Astrocyte of the spinal cord (primary cell): ENCODE measurements at places on chromosomes 2 and 18.

DNA sequence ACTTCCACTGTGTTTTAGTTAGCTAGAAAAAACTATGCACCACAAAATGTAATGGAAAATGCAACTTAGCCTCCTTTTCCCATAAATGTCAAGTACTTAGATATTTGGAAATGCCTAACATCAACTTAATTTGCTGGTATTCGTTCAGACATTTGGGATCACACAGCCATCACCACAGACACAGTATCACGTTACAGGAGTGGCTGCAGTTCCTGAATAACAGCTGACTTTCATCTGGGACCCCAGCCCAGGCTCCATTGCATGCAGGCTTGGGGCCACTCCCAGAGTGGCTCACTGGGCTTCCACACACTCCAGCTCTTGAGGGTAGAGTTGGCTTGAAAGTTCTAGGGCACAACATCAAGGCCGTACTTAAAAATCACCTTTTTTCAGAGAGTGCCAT is 9.3 kb downstream of the TMEM182 start:
- peak; percentile 23 for DNase-seq

GRCh38 chr18:11293794-11294193 is 144.4 kb upstream of the PIEZO2 start:
- DNase-seq: no peak

- DNase-seq: no peak
Measured at GRCh38 chr18:2451556-2451955, 119.7 kb downstream of the METTL4 start.

GRCh38 chr18:75502286-75502685 is 74.8 kb upstream of the SMIM21 start:
- DNase-seq: no peak

DNA sequence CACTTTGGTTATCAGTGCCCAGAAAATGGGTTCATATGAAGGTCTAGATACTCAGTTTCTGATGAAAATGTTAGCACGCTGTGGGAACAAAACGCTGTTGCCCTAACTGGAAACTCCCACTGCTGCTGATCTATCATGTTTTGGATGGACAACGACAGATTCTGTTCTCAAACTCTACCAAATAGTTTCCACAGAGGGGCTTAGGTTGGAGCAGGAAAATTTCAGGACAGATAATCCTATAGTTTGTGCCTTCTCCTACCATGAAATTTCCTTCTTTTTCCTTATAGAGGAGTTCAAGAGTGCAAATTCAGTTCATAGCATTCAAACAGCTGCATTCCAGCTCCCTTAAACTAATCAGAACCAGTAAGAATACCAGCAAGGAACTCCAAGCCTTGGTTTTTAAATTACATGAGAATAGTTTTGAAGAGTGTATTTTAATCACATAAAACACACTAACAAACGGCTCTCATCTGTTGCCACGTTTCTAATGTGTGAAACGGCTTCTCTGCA is 58.7 kb upstream of the RALBP1 start:
- peak; percentile 17 for DNase-seq

GRCh38 chr2:133123393-133123792 is 444.9 kb downstream of the NCKAP5 start:
- no peak for DNase-seq

GRCh38 chr2:162749994-162750393 is 88.6 kb downstream of the KCNH7 start:
- no peak for DNase-seq

GRCh38 chr2:151623631-151624030 is 110.6 kb downstream of the NEB start:
- no peak for DNase-seq

DNA sequence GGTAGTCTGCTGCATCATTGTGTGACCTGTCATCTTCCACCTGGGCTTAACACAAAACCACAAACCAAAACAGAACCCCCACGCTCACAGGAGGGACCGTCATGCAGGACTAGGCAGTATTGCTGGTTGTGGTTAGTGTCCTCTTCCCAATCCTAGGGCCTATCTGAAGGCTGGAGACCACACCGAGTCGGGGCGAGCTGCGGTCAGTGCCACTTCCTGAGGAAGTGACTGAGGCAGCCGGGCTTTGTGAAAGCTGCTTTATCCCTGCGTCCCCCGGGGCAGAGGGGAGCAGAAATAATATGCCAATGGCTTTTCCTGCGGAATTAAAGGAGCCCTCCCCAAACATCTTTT is 22.9 kb downstream of the ZNF532 start:
- peak; percentile 75 for DNase-seq

- DNase-seq: peak; percentile 96
Measured at GRCh38 chr2:27960237-27960912, 69.8 kb downstream of the BABAM2 start.

- no peak for DNase-seq
Measured at GRCh38 chr2:197613509-197613987, 61.8 kb downstream of the RFTN2 start.

GRCh38 chr2:130185896-130186295 is 3.8 kb downstream of the MZT2B start:
- DNase-seq: no peak

GRCh38 chr2:219183151-219183772 is 5.2 kb downstream of the RETREG2 start:
- no peak for DNase-seq

DNA sequence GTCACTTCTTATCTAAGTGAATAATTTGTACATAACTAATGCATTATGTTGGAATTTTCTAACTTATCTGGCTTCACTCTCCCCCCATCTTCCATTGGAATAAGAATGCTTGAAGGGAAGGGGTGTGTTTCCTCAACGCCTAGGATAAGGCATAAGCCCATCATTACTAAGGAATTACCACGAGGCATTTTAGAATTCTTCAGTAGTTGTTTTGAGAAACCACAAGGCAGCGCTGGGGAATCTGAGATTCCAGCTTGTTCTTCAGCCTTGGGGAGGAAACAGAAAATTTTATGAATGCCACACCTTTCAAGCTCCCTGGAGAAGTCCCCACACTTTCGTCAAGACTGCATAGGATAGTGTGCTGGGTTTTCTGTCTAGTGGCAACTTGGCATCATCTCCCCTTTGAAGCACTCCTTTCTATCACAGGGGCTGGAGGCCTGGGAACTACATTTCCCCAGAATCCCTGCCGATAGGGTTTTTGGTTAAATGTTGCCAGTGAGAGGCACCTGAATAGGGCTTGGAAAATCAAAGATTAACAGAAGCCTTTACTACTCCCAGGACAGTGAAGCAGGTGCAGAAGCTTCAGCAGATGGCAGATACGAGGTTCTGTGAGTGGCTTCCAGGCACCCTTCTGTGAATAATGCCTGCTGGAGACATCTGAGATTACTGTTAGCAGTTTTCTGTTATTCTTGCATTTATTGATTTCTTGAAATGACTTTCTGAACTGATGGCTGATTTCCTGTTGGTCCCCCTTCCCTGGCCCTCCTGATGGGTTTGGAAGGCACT is 192.7 kb upstream of the REV1 start:
- peak; percentile 65 for DNase-seq

DNA sequence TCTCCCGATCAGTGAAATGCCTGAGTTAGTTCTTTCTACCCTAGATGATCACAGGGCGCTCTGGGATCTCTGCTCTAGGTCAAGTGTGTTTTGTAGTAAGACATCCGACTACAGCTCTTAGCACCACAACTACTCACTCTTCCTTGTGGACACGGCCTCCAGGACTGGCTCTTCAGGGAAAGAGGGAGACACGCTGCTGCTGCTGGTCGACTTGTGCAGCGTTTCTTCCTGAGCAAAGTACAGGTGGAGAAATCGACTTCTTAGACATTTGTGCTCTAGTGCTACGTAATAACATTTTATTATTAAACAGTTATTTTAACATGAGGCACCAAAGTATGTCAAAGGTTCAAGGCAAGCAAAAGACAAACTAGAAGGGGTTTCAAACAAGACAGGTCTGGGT is 57.0 kb downstream of the PRELID3A start:
- DNase-seq: no peak

- no peak for DNase-seq
Measured at GRCh38 chr18:22879293-22879692, 53.8 kb upstream of the RBBP8 start.

DNA sequence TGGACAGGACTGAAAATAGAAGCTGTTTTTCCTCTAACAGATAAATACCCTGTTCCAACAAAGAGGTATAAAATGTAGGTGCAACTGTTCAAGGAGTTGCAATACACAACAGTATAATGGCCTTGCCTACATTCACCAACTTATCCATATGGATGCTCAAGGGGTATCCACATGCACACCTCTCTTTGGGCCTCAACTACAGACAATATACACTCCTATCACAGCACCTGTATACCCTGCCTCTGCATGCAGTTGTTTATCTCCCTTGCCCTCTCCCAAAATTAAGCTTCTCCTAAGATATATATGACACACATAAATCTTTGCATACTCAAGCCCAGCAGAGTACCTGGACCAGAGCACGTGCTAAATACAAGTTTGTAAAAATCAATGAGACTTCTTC is 37.3 kb downstream of the DARS1 start:
- no peak for DNase-seq

- DNase-seq: no peak
Measured at GRCh38 chr18:53665701-53666100, 558.8 kb downstream of the MBD2 start.

GRCh38 chr2:41705634-41706033 is 342.2 kb upstream of the PKDCC start:
- DNase-seq: no peak

GRCh38 chr2:54371460-54372065 is 84.6 kb upstream of the SPTBN1 start:
- no peak for DNase-seq

- DNase-seq: peak; percentile 85
Measured at GRCh38 chr2:189178726-189179569, 613 bp downstream of the COL5A2 start.

GRCh38 chr2:179675435-179675834 is 186.0 kb downstream of the ZNF385B start:
- no peak for DNase-seq

DNA sequence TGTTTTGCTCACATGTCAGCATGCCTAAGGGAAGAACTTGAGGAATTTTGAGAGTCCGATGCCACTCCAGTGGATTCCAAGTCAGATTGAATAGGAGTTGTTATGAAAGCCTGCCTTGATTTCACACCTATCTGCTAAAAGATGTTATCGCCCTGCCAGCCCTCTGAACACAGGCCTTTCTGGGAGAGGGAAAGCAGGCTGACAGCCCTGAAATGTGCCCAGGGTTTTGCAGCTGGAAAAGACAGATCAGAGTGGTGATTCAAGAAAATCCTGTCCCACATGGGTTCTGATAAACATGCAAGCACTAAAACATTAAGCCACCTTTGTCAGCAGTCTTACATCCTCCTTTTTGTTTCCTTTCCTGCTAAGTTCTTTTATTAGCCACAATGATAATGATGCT is 1752.9 kb upstream of the CELF4 start:
- no peak for DNase-seq

DNA sequence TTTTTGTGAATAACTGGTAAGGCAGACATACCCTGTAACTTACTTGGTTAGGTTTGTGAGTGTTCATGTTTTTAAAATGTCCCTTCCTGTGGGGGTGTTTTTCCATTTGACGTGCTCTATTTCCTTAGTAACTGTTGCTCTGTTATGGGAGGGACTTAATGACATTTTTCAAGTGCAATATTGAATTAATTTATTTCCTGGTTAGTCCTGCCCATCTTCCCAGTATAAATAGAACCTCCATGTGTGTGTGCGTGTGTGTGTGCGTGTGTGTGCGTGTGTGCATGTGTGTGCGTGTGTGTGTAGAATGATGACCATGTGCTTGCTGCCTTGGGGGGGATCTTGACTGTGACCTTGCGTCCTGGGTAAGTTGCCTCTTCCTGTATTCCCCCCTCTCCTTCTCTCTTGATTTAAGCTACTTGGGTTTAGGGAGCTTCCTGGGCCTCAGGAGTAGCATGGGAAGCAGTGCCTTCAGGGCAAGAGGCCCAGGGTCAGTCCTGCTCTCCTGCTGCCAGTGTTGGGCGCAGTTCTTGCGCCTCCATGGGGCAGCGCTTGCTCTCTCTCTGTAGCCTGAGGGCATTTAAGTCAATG is 163.9 kb downstream of the LDLRAD4 start:
- DNase-seq: peak; percentile 76

DNA sequence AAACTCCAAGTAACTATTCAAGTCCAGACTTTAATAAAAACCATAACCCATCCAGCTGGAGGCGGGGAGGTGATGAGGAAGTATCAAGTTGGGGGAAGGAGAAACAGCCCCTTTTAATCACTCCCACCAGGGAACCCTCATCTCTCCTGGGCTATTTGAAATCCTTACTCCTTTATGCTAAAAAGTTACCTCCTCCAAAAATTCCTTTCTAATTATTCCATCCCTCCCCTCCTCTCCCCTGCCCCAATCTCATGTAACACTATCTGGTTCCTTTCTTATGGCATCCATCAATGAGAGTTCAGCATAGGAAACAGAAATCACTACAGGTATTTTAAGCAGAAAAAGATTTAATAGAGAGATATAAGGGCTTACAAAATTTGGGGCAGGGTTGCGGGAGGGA is 9.3 kb upstream of the SLC14A2 start:
- no peak for DNase-seq

DNA sequence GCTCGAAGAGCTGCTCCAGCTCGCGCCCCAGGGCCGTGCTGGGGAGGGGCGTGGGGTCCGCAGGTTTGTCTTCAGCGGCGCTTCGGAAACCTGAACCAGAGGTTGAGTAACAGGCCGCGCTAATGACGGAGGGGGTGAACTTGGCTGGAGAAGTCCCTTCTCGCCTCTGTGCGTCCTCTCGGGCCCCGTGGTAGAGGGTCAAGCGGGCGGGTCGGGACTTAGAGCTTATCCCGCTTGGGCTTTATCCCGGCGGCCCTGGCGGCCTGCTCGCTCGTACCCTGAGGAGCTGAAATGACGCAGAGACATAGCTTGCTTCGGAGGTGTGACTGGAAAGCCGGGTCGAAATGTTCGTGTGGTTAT is 479 bp downstream of the RNMT start:
- no peak for DNase-seq
